Cardiac fibroblast (primary cell): ENCODE measurements at places on chromosomes 4 and X.

DNA sequence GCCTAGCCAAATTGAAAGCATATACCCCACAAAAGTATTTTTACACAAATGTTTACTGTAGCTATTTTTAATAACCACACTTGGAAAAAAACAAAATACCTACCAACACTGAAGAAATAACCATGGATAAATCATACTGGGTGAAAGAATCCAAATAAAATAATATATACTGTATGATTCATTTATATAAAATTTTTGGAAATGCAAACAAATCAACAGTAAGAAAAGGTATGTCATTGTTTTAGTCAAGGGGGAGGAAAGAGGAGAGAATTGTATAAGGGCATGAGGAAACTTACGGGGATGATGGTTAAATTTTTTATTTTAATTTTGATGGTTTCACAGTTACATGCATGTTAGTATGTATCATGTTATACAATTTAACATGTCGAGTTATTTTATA is 557.8 kb downstream of the TECRL start:
- no peak for DNase-seq

DNA sequence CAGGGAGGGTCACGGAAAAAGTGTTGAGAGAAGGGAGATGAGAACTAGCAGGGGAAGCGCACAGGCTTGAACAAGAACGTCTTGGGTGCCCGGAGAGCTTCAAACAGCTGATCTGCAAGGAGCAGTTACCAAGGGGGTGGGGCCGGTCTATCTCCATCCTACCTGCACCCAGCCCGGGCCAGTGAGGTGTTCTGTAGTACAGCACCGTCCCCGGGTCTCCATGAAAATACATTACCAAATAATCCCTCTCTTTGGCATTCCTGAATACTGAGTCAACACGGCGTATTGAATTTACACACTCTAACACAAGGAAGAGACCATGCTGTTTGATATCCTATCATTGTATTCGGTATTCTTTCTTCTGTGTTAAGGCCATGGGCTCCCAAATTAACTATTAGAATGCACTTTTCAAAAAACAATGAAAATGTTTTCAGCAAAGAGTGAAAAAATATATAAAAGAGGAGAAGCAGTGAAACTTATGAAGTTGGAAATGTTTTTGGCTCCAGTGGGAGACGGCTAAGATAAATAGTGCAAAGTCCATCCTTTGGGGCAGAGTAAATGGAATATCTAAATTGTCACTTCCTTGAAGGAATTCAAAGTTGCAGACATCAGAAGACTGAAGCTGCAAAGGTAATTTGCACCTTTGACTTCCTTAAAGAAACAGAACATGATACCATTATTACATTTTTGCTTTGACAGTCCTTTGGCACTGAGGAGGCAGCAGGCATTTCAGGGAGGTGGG is 90.3 kb downstream of the DHRSX start:
- no peak for DNase-seq

- no peak for DNase-seq
Measured at GRCh38 chr4:76429636-76430035, 5.4 kb upstream of the SHROOM3 start.

- DNase-seq, result no peak
Measured at GRCh38 chrX:31589503-31589902, 517.7 kb upstream of the FTHL17 start.

DNA sequence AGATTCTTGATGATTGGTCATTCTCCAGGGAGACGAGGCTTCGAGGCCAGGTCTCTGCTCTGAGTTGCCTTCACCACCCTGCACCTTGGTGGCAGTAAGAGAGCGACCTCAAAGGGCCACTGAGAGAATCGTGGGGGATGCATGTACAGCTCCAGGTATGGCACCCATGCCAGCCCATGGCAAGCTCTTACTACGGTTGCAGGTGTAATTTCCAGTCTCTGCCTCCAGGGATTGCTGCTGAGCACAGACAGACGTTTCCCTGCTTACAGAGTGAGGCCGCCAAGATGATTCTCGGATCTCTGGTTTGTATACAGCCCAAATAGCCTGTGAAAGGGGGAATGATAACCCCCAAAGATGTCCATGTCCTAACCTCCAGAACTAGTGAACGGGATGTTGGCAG is 16.3 kb upstream of the DRD5 start:
- peak; percentile 45 for DNase-seq

- peak; percentile 22 for DNase-seq
Measured at GRCh38 chr4:13597604-13598003, 29.9 kb downstream of the BOD1L1 start.

DNA sequence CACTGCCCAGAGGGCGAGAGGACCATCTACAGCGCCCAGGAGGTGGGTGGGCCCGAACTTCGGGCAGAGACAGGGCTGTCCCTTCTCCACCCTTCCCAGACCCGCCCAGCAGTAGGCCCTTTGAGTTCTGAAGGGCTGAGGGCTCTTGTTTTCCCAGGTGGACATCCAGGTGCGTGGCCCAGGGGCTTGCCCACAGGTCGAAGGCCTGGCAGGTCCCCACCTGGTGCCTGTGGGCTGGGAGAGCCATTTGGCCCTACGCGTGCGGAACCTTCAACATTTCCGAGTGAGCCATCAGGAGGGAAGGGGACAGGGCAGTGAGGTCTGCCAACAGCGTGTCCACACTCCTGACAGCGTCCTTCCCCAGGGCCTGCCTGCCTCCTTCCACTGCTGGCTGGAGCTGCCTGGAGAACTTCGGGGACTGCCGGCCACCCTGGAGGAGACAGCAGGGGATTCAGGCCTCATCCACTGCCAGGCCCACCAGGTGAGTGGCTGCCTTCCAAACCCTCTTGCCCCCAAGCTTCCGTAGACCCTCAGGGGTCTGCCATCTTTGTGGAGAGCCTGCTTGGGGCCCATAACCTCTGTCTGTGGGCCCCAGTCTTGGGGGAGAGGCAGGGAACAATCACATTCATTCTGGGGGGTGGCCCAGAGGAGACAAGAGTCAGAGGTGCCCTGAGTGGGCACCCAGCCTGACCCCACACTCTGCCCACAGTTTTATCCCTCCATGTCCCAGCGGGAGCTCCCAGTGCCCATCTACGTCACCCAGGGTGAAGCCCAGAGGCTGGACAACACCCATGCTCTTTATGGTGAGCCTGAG is 6.8 kb downstream of the PLXNB3 start:
- no peak for DNase-seq

DNA sequence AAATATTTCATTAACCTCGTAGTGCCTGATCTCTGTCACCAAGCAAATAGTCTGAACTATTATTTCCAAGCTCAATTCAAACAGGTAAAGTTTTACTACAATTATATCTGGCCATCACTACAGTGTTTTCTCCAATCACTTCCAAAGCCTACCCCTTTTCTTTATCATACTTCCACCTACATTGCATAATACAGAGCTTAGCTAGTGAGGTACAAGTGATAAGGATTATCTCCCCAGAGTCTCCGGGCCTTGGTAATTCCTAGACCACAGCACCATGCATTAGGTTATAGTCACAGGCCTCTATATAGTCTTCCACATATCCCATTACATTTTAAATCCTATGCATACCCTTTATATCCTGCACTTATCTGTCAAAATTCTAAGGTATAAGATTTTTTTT is 154.2 kb downstream of the SNCA start:
- no peak for DNase-seq

DNA sequence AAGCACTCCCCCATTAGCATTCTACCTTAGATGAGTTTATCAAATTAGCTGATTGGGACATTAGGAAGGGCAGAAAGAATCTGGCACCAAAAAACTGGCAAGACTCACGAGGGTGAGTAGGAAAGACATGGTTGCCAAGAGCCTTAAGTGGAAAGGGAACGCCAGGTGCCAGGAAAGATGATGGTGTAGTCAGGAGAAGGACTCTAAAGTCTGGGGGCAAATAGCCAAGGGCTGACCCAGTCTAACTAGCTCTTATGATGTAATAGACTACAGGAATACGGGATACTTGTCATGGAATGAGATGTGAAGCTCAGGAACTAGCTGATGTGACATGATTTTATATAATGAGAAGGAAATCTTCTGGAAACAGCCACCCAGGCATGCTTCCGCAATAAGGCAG is 94.8 kb downstream of the MBNL3 start:
- no peak for DNase-seq

DNA sequence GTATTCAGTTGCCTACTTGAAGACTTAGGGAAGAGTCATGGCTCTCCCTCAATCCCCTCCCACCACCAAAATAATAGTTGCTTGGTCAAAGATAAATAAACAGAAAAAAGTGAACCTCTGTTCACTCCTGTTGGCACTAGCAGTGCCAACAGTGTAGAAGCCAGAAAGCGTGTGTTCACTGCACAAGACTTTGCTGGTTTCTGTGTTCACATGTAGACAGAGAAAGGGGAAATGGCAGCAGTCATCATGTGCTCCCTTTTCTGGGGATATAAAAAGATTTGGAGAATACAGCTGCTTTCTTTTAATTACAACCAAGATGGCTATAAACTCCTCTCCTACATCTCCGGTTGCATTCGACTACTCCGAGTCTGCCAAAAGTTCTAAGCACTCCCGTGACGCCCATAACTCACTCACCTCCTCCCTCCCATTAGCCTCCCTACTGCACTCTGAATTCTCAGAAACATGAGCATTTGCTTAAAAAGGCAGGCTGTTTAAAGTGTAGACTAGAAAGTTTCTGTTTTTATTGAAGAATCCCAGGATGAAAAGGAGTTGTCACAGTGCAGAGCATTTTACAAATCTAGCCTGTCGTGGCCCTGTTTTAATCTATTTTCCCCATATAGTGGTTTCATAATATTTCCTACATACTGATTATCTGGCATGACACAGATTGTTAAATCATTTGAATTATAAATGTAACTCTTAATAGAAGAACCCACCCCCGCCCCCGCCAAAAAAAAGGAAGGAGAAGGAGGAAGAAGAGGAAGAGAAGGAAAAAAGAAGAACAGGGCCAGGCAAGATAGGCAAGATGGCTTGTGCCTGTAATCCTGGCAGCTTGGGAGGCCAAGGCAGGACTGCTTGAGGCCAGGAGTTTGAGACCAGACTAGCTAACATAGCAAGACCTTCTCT is 16.7 kb downstream of the LGI2 start:
- DNase-seq, result no peak

GRCh38 chr4:16884673-16885460 is 13.6 kb downstream of the LDB2 start:
- DNase-seq, result no peak

DNA sequence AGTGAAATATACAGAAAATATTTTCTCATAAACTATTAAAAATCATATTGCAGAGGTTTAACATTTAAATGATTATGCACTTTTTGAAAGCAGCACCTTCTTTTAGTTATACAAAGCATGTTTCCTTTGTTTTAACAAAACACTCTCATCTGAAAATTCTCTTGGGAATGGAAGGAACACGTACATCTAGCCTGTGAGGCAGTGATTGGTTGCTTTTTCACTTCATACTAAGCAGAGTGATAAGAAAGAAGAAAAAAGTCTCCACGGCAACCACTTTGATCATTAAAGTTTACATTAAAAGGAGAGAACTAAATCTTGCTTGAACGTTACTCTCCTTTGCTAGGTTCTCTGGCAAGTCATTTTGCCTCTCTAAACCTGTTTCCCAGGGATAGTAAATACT is 41.7 kb upstream of the H2AZ1 start:
- DNase-seq, result peak; percentile 53

GRCh38 chr4:174173360-174173759 is 110.1 kb downstream of the FBXO8 start:
- peak; percentile 39 for DNase-seq

DNA sequence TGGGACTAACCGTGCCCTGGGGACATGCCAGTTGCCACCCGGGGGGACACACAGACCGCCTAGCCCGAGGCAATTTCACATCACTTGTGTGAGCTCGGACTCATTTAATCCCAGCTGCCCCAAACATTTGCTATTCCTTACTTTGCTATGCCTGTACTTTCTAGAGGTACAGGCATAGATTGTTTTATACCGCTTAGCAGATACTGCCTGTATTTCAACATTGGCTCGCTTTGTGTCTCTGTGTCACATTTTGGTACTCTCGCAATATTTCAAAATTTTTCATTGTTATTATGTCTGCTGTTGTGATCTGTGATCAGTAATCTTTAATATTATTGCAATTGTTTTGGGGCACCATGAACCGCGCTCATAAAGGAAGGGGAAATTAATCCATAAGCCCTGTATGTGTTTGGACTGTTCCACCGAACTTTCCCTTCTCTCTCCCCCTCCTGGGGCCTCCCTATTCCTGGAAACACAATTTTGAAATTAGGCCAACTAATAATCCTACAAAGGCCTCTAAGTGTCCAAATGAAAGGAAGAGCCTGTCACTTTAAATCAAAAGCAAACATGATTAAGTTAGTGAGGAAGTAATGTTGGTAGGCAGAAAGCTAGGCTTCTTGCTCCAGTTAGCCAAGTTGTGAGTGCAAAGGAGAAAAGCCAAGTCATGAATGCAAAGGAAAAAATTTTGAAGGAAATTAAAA is 568 bp upstream of the CASP6 start:
- DNase-seq, result no peak

DNA sequence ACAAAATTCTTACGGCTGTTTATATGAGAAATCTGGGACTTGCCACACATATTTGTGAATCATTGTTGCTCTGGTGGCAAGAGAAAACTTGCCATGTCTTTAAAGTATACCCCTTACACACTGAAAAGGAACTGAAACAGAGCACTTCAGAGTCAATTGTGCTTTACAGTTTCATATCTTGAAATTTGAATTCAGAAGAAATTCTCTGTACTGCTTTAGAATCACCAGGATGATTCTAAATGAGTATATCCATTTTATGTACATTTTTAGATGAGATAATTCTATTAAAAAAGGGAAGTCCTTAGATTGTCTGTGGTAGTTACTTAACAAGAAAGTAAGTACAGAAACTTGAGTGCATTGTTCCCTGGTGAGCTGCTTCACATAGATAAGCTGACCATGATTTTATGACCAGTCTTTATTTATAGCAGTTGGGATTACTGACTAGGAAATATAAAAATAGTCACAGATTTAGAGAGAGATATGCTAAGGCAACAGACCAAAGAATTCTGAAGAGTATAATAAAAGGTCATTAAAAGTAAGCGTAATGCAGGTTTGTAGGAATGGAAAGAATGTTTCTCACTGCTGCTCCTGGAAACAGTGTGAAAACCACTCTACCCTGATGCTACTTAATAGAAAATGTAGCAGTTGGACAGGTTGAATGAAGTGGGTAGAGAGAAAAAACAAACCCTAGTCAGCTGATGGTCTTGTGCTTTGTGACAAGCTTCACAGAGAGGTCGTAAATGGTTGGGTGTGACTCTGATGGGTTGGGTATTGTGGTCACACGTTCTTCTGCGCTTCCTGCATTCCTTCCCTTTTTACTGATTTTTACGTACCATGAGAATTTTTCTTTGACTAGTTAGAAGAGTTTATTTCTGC is 41.0 kb downstream of the FNIP2 start:
- peak; percentile 89 for DNase-seq

- DNase-seq, result no peak
Measured at GRCh38 chrX:150605603-150606002, 37.2 kb downstream of the MTM1 start.

GRCh38 chr4:26178854-26179253 is 142.0 kb upstream of the RBPJ start:
- no peak for DNase-seq

GRCh38 chr4:142383800-142384470 is 462.2 kb downstream of the INPP4B start:
- peak; percentile 25 for DNase-seq

- DNase-seq, result no peak
Measured at GRCh38 chr4:162131256-162131655, 32.5 kb downstream of the FSTL5 start.
